ENCODE measurements at places on chromosomes 4 and X.

GRCh38 chrX:37424000-37424429 lies 74.9 kb downstream of the PRRG1 start:
- no peak for DNase-seq

DNA sequence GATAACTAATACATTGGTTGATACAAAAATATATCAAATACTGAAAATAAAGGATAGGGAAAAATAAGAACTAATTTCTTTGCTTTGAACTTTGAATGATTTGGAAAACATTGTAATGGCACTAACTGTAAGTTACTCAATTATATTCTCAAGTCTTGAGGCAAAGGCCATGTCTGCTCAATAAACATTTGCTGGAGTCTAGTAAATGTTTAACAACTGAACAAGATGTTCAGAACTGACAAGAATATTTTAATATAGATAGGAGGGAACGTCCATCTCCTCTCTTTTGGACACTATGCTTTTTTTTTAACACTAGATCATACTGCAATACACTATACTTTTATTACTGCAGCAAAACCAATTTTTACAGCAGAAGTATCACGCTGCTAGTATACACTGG lies 76.2 kb downstream of the PRSS12 start:
- DNase-seq, result no peak

DNA sequence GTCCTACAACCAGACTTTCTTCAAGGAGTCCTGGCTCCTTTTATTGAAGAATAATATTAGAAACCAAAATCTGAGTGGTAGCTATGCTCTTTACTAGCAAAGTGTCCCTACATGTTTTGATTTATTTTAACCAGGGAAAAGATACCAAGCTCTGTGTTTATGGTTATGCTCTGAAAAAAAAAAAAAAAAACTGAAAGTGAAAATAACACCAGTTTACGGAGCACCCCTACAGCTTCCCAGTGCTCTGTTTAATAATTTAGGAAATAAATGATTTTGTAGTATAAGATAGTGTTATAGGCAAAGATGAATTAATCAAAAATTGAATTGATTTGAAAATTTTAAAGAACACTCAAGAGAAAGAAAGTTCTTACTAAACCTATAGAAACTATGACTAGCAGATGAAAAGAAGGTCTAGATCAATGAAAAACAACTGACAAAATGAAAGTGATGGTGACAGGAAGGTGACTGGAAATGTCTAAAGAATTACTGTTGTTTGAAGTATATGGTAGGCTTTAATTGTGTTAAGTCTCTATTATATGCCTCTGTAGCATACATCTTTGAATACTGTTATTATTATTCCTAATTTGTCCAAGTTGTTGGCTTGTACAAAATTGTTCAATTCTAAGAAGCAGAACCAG lies 1698.4 kb upstream of the PCDH10 start:
- DNase-seq, result no peak

DNA sequence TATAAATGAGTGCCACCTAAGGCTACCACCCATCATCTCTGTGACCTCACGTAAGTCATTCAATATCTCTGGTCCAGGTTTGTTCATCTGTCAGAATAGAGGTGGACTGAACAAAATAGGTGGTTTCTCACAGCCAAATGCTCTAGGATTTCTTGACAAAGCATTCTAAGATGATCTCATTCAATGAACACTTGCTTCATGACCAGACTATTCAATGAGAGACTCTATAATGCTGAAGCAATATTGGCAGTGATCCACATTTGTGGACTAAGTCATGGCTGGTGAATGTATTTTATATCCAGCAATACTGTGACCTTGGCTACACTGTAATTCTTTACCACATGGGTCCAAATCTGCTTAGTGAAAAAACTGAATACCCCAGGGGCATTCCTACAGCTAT lies 37.9 kb downstream of the LDB2 start:
- no peak for DNase-seq

DNA sequence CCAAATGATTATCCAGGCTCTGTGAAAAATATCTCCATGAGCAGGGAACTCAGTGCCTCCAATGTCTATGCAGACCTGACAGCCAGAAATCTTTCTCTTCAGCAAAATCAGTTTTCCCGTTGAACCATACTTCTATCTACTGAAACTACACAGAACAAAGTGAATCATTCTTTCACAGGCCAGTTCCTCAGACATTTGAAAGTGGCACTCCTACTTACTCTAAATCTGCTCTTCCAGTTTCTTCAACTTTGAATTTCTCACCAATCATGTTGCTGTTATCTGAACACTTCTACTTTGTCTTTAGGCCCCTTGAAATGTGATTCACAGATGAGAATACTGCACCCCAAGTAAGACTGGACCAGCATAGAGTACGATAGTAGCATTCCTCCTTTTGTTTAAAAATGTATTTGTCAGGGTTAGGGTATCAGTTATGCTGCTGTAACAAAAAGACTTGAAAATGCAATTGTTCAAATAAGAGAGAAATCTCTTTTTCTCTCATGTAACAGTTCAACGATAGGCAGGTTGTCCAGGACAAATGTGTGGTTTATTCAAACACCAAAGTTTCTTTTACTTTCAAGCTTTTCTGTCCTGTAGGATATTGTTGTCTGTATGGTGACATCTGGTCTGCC lies 210.6 kb upstream of the KLF3 start:
- DNase-seq, result no peak

- DNase-seq, result no peak
Measured at GRCh38 chrX:111180750-111181240, 84.8 kb downstream of the PAK3 start.

- peak; percentile 19 for DNase-seq
Measured at GRCh38 chrX:103533511-103534216, 14.4 kb upstream of the RAB40A start.

DNA sequence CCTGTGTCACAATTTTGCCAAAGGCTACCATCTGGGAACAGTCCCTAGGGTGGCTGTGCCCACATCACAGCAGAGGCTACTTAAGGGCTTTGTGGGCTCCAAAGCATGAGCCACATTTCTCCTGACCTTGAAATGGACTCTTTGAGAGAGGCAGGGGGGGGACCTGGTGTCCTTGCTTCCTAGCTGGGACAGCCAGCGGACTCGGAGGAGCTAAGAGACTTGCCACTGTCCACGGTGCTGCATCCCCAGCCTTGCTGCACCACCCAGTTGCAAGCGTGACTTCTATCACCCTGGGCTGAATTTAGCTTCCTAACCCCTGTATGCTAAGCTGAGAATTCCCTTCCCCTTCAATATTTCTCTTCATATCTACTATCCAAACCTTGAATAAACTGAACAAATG lies 99.0 kb downstream of the PHKA2 start:
- no peak for DNase-seq

DNA sequence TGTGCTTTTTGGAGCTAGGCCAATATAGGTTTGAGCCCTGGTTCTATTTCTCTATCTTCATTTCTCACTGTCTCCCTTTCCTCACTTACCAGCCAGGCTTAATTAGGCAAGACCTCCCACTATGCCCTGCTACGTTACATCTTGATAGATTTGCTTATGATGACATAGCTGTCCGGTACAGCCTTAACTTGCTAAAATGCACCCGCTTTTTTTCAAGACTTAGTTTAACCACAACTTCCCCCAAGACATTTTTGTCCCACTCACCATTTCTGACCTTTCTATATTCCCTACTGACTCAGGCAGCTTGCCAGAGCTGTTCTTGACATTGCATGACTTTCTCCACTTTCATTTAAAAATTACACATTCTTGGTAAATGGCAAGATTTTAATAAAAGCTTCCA lies 152.6 kb downstream of the MID1 start:
- no peak for DNase-seq

GRCh38 chr4:52010986-52011385 lies 9.2 kb downstream of the LRRC66 start:
- no peak for DNase-seq

GRCh38 chrX:44914532-44915198 lies 41.7 kb downstream of the KDM6A start:
- no peak for DNase-seq

DNA sequence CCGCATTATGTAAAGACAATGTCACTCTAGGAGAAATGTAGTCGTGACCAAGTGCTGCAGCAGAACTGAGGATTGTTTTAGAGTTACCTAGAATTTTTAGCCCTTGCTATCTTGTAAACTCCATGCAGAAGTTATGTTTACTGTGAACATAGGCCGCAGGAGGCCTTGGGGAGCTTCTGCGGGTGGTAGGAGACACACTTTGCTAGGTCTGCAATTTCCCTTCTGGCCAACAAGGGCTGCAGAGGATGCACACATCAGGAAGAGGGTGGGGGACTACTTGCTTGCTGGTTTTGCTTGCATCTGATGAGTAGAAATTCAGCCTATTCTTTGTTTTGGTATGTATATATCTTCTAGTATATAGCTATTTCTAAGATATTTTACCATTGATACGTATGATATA lies 23.1 kb downstream of the BANK1 start:
- DNase-seq, result no peak

DNA sequence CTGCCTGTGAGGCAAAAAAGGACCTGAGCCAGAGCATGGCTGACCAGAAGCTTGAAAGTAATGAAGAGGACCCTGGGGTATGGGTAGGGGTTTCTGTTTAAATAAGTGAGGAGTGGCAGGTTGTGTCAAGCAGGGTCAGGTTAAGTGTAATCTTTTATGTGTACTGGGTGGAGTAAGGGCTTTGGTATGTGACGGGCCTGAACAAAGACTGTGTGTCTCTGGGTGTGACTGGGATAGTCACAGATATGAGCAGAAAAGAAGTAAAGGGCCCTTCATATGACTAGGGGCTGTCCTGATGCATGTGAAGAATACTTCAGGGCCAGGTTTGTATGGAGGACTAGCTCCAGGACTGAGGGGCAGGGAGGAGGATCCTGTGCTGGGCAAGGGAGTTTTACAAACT lies 82.4 kb downstream of the ITIH6 start:
- DNase-seq, result no peak

GRCh38 chr4:115871596-115871995 lies 758.2 kb upstream of the NDST4 start:
- DNase-seq, result no peak

All from NCI-H446 treated with DMSO at 0.1 percent for 48 hours (cell line).